Brain pericyte (primary cell): ENCODE measurements at places on chromosomes 5 and 9.

DNA sequence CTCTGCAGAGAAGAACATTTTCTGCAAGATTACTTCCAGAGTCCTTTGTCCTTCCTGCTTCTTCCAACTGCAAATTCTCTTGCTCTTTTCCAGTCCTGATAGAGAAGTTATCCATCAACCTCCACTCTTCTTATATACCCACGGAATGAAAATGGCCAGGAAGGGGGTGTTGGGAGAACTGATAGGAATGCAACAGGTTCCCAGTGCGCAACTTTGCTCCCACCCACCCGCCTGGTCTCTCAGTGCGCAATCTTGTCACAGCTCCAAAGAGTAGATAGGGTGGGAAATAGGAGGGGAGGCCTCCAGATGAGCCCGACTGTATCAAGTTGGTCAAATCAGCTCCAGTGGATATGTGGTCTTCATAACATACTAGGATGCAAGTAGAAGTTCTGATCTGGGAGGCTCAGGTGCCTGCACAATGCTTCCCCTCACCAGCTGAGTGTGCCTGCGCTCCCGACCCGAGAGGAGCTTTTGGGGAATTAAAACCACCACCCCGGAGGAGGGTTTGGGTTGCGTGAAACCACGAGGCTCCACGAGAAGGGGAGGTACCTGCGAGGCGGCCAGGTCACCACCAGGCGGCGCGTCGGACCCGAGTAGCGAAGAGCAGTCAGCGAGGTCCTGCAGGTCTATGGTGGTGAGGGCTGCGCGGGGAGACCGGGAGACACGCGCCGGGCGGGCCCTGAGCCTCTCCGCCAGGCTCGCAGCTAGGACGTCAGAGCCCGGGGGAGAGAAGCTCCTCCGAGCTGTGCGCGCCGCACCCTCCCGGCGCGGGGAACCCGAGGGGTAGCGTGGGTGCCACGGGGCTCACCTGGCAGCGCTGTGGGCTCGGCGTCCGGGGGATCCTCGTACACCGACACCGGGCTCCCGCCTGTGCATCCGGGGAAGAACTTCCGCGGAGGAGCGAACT is 835 bp downstream of the MCIDAS start:
- no peak for DNase-seq

DNA sequence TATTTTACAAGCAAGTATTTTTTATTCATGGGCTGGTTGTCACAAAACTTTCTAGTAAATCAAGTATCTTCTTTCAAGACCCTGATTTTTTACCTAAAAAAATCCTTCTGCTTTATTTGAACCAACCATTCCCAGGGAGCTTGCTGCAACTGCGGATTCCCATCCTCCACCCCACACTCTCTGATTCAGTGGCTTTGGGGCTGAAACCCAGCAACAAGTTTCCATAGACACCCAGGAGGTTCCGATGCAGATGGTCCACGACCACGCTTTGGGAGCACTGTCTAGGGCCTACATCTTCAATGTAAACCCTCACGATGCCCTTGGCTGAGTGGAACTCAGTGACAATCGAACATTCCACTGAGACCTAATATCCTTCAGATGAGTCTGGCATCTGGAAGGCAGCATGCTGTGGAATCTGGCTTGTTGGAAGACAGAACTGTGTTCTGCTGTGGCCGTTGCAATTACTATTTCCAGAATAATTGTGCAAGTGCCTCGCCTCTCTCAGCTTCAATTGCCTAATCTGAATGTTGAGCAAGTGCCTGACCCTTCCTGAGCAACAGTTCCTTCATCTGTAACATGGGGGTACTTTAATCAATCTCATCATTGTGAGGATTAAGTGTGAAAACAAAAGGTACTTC is 105.1 kb downstream of the INSYN2B start:
- no peak for DNase-seq

DNA sequence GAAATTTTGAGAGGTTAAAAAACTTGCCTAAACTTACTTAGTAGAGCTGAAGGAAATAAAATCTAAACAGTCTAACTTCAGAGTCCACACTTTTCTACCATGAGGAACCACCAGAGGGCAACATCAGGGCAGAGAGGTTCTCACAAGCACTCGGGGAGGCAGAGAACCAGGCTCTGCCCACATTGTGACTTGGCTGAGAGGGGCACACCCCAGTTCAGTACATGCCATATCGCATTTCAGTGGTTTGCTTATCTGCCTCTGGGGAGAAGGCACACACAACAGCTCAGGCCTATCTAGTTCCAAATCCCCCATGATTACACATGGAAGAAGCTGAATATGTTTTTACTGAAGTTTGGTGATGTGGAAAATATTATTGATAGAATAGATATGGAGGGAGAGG is 49.2 kb downstream of the EQTN start:
- no peak for DNase-seq

GRCh38 chr5:115478281-115478680 is 66.3 kb downstream of the FEM1C start:
- DNase-seq: no peak

DNA sequence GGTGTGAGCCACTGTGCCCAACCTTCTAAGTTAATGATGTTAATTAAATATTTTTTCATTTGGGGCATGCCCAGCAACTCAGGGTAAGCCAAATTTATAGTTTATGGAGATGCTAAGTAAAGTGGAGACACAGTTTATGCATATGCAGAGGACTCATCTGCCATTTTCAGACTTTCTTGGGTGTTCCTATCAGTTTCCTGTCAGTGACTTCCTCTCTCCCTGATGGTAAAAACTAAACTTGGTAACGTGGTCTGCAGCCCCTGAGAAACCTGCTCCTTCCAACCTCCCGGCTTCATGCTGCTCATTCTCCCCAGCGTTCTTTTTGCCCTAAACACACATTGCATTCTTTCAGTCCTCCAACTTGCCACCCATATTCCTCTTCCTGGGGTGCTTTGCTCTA is 48.4 kb upstream of the TUT7 start:
- no peak for DNase-seq

GRCh38 chr5:16897284-16897704 is 38.8 kb downstream of the MYO10 start:
- DNase-seq: no peak

- no peak for DNase-seq
Observed at GRCh38 chr9:3760031-3760430, 234.2 kb upstream of the RFX3 start.

DNA sequence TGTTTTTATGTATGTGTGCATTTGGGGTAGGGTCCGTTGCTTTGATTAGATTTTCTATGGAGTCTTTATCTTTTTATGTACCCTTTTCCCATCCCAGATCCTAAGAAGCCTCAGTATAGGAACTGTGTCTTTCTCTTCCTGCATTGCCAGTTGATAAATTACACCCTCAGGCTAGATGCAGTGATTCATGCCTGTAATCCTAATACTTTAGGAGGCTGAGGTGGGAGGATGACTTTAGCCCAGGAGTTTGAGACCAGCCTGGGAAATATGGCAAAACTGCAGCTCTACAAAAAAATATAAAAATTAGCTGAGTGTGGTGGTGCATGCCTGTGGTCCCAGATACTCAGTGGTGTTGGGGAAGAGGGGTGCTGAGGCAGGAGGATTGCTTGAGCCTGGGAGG is 40.2 kb downstream of the NLN start:
- DNase-seq: no peak

DNA sequence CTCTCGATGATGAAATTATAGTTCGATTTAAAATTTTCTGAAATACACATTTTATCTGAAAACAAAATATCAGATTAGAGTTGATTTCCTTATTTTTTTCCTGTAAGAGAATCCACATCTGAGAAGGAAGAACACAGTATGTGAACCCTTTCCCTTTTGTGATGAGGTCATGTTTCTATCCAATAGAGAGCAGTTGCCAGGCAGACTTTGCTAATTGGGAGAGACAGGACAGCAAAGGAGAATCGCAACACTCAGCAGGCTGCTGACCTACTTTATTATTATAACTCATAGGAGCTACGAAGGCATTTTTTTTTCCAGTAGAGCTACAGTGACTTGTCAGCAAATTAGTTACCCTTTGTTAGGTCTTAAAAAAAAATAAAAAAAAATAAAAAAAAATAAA is 242.1 kb downstream of the HCN1 start:
- DNase-seq: no peak

- DNase-seq: no peak
Observed at GRCh38 chr5:166758151-166758550, 1533.3 kb upstream of the WWC1 start.

- DNase-seq: no peak
Observed at GRCh38 chr9:135023786-135024405, 63.6 kb upstream of the OLFM1 start.

DNA sequence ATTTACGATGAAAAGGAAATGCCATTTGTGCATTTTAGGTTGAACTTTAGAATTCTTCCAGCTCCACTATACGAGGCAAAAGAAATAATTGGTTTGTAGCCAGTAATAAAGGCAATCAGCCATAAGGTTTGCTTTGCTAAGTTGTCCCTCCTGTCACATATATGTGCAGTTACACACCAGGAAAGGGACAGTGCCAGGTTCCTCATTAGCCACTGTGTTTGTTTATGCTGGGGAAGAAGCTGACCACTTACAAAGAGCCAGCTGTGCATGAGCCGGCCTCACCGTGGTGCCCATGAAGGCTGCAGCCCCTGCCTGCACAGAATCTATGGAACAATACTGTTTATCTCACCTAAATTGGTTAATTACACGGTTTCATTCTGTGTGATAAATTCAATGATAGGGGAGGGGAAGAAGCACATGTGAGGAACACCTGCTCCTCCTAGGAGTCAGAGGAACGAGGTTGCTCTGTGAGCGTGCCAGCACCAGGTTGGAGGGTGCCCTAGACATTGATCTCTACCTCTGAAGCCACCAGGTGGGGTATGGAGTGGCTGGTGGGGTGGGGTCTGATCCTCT is 173.8 kb upstream of the DAP start:
- no peak for DNase-seq
